ENCODE measurements at places on chromosomes 2 and 18.

DNA sequence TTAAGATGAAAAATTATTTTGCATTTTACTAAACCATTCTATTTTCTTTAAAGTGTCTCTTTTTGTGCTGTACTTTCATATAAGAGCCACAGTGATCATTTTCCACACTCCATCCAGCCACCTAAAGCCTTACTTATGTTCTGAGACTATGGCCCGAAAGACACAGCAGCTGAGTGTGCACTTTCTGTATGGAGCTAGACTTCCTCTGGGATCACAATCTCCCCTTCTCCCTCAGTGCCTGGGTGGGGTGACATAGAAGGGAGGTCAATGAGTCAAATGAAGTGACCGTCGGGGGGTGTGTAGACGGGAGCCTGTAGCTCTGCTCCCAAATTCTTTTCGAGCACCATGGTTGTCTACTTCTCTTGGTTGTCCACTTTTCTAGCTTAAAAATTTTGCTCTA lies 97.8 kb upstream of the ARL4C start:
- DNase-seq, result no peak

DNA sequence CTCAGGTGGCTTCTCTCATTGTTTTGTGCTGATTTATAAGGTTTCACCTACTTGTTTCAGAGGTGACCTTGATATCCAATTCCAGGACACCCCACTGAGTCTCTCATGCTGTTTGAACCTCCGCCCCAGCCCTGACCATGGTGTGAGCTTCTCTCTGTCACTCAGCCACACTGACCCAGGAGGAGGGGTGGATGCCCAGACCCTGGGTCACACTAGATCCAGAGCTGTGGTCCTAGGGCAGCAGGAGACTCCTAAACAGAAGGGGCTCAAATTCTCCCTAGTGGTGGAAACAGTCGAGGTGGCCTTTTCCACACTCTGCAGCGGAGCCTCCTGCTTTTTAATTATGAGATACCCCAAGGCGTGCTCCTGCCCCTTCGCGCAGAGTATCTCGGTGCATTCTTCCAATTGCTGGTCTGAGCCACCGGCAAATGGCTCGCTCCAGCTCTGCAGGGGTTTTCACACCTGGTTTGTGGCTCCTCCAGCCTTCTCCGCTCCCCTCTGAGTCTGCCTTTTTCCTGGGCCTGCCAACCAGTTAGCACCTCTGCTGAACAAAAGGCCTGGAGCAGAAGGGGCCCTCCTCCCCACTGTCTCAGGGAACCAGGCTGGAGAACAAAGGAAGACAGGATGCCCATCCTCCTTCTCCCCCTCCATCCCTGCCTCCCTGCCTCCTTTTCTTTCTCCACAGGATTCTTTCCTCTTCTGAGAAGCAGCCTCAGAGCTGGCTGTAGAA lies 147.3 kb upstream of the SPRED2 start:
- DNase-seq, result no peak

- no peak for DNase-seq
Measured at GRCh38 chr2:192124571-192124970, 70.2 kb downstream of the TMEFF2 start.

- no peak for DNase-seq
Measured at GRCh38 chr2:166344286-166345113, 31.2 kb downstream of the SCN9A start.

DNA sequence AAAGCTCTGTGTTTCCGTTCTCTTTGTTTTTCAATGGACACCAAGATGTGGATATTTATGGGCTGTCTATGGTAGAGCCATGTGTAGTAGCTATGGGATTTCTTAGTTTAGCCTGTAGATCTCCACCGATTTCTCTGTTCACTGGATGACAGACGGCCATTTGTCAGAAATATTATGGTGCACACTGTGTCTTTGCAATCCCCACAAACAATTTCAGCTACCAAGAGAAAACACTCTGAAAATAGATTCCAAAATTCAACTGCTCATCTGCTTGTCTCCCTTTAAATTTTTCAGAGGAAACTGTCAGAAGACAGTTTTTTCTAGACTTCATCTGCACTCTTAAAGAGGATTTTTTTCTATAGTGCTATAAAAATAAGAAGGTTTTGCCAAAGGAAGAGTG lies 166.8 kb downstream of the CD226 start:
- no peak for DNase-seq

GRCh38 chr2:170222842-170223241 lies 44.9 kb downstream of the MYO3B start:
- no peak for DNase-seq

DNA sequence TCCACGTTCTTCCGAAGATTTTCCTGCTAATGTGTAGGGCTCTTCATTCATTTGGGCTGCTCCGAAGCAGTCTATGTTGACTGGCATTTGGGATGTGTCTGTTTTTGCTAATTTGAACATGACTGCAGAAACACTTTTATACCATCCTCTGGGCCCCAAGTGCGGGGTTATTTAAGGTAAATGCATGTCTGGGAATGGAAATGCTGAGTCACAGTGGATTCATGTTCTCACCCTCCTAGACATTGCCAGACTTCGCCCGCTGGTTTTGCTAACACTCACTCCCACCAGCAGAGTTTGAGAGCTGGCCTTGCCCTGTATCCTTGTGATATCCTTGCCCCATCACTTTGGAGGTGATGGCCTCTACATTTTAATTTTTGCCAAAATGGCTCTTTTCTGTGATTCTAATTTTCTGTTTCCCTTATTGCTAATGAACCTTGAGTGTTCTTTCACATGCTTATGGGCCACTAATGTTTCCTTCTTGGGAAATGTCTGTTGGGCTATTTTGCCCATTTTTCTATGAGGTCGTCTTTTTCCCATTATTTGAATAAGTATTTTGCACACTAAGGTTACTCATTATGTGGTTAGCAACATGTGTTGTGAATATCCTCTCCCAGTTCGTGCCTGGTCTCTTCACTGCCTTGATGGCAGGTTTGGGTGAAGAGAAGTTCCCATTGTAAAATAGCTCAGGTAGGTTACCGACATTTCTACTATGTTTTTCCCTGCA lies 204.1 kb downstream of the GLI2 start:
- DNase-seq, result no peak

- DNase-seq, result no peak
Measured at GRCh38 chr2:95380280-95380679, 22.2 kb upstream of the FAHD2A start.

GRCh38 chr18:80109676-80110078 lies 615 bp downstream of the ADNP2 start:
- no peak for DNase-seq

- DNase-seq, result no peak
Measured at GRCh38 chr18:47427923-47428637, 176.6 kb upstream of the SKOR2 start.

DNA sequence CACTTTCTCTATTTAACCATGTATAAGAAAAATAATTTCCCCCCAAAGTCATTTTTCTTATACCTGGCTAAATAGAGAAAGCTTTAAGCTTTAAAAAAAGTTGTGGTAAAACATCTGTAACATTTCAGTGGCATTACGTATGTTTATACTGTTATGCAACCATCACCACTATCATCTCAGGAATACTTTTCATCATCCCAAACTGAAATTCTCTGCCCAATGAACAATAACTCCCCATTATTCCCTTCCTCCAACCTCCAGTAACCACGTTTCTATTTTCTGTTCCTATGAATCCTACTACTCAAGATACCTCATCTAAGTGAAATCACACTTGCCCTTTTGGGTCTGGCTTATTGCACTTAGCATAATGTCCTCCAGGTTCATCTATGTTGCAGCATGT lies 1.7 kb upstream of the SLC3A1 start:
- no peak for DNase-seq

- DNase-seq, result no peak
Measured at GRCh38 chr18:27382567-27383216, 197.6 kb upstream of the CHST9 start.

GRCh38 chr2:230347659-230348305 lies 20.8 kb downstream of the SP140L start:
- DNase-seq, result no peak

GRCh38 chr2:39893616-39894015 lies 114.6 kb upstream of the THUMPD2 start:
- no peak for DNase-seq

DNA sequence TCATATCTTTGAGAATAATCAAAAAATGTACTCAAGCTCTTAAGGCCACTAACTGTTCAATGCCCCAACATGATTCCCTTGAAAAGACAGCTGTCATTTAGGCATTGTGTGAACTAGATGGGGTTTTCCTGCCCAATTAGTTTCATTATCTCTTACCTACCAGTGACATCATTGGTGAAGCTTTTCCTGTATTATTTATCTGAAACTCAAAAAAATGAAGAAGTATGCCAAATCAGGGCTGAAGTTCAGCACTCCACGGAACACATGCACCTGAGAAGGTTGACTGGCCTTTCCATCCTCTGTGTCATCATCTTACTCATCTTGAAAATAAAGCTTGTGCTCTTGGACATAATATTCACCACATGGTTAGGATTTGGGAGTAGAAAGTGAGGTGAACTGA lies 126.4 kb downstream of the TXNL1 start:
- no peak for DNase-seq

DNA sequence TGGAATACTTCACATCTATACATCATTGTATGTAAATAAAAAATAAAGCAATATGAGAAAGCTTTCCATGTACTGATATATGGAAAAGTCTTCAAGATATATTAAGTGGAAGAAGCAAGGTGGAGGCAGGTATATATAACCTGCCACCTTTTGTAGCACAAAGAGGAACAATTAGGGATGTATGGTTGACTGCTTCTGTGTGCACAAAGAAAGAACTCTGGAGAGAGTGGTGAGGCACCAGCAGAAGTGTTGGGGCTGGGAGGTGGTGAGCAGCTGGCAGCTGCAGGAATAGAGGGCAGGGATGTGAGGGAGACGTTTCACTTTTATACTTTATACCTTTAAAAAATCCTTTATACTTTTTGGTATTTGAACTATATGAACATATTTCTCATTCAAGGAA lies 26.1 kb downstream of the KIF5C start:
- DNase-seq, result no peak

GRCh38 chr2:109345653-109346480 lies 216.9 kb downstream of the SH3RF3 start:
- no peak for DNase-seq

DNA sequence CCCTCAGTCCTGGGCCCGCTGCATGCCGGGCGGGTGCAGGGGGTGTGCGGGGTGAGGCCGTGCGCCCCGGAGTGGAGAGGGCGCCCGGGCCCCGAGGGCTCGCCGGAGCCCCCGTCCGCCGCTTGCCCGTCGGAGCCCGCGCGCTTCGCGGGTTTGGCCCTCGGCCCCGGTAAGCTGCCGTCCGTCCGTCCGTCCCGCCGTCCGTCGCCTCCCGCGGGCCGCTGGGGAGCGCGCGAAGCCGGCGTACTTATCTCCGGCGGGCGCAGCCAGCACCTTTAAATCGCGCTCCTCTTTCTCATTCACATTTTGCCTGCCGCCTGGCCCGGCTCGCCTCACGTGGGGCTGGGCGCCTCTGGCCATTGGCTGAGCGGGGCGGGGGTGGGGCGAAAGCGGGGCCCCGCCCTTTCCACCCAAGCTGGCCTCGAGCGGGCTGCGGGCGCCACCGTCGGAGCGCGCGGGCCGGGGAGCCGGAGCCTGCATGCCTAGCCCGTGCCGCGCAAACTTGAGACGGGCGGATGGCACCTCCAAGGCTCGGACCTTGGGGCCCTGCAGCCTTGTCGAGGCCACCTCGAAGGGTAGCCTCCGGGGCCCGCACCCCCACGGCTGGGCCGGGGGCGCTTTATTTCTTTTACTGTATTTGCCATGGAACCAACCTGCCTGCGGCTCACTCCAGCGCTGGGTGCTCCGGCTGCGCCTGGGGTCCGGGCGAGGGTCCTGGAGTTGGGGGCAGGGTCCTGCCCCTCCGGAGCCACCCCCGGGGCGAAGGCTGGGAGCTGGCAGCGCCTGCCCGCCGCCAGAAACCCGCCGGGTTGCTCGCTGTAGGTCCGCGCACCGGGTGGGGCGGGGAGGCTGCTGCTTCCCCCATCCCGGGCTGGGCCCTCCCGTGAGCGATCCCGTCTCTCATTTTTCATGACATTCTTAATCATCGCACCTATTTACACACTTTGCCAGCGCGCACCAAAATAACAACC lies at the start of gene GBX2:
TSS of gene GBX2 (minus strand) at position 277 of the 971 bp plus-strand sequence. CDS start 415 bp downstream, outside the sequence.
- no peak for DNase-seq

DNA sequence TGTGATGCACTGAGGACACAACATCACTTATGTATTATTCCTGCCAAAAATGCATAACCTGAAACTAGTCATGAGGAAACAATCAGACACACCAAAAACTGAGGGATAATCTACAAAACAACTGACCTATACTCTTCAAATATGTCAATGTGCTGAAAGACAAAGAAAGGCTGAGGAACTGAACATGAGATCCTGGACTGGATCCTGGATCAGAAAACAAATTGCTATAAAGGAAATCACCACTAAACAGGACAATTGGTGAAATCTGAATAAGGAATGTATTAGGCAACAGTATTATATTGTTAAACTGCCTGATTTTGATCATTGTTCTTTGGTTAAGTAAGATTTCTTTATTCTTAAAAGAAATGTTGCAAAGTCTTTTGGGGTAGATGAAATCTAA lies 28.8 kb downstream of the CUL3 start:
- no peak for DNase-seq

- no peak for DNase-seq
Measured at GRCh38 chr2:210199186-210199765, 26.0 kb downstream of the ACADL start.

- no peak for DNase-seq
Measured at GRCh38 chr2:222738809-222739208, 67.4 kb downstream of the MOGAT1 start.

- DNase-seq, result no peak
Measured at GRCh38 chr2:28635191-28635611, 116.4 kb upstream of the PPP1CB start.

DNA sequence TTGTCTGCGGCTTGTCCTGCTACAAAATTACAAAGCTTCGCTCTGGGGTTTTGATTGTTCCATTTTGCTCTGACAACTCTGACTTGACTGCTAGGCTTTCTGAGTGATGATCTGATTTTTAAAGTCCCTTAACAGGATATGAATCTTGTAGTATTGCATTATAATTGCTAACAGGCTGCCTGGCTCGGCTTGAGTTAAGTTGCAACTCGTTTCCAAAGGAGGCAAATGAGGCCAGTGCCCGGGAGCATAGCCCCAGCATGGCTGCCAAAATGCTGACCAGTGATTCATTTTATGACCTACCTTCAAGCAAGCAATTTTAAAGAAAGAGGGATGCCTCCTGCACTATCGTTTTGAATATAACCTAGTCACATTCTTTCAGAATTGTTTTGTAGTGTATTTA lies 135.4 kb downstream of the COL6A3 start:
- DNase-seq, result no peak

DNA sequence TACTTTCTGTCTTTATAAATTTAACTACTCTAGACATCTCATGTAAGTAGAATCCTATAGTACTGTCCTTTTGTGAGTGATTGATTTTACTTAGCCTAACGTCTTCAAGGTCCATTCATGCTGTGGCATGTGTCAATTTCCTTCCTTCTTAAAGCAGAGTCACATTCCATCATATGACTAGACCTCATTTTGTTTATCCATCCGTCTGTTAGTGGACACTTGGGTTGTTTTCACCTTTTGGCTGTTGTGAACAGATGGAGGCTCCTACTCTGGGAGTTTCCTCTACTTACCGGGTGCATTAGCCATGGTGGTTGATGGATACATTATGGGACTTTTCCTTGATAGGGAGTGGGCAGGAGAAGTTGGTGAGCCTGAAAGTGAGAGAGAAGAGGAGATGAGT lies 6.4 kb upstream of the PDIA6 start:
- DNase-seq, result no peak

GRCh38 chr2:196617430-196617829 lies 22.1 kb upstream of the CCDC150 start:
- no peak for DNase-seq

GRCh38 chr2:205292665-205293295 lies 389.5 kb upstream of the NRP2 start:
- DNase-seq, result no peak
